ENCODE measurements at places on chromosomes 6 and 20. TPM values are rescaled to one million over a fixed set of nuclear protein-coding genes. Genes with fewer than 3 reads are reported as not detected.

ZFP57 gene
- total RNA-seq, result 0.17 TPM

BHLHE23 gene
- not detected for total RNA-seq

ADA gene
- total RNA-seq, result 2.6 TPM

HLA-A gene
- 453 TPM for total RNA-seq

SULF2 gene
- total RNA-seq, result 0.29 TPM

SAYSD1 gene
- total RNA-seq, result 15.1 TPM

FRK gene
- total RNA-seq, result 1.5 TPM

MCCD1 gene
- total RNA-seq, result not detected

SPATS1 gene
- not detected for total RNA-seq

MTCH1 gene
- 260 TPM for total RNA-seq

ZBTB12 gene
- total RNA-seq, result 9.8 TPM

NRM gene
- total RNA-seq, result 3.1 TPM

SLC32A1 gene
- total RNA-seq, result not detected

GPX5 gene
- total RNA-seq, result not detected

LAMP5 gene
- total RNA-seq, result 0.15 TPM

NMBR gene
- total RNA-seq, result not detected

EBF4 gene
- total RNA-seq, result 0.15 TPM

CDH4 gene
- 2.0 TPM for total RNA-seq

DDO gene
- 0.66 TPM for total RNA-seq

HRH3 gene
- not detected for total RNA-seq

CNKSR3 gene
- 10.8 TPM for total RNA-seq

INSM1 gene
- total RNA-seq, result not detected

UST gene
- 18.2 TPM for total RNA-seq

ADTRP gene
- total RNA-seq, result 2.3 TPM

SLC2A4RG gene
- total RNA-seq, result 85.3 TPM

BTNL2 gene
- total RNA-seq, result not detected

PXMP4 gene
- 9.1 TPM for total RNA-seq

STXBP5 gene
- total RNA-seq, result 60.7 TPM

DYNLT2 gene
- 0.99 TPM for total RNA-seq

ETV7 gene
- 0.99 TPM for total RNA-seq

SAMD3 gene
- 5.1 TPM for total RNA-seq

ZC2HC1B gene
- total RNA-seq, result not detected

TCF21 gene
- 65.0 TPM for total RNA-seq

All from smooth muscle cell of trachea (primary cell).